ENCODE measurements at places on chromosomes 4 and X.

DNA sequence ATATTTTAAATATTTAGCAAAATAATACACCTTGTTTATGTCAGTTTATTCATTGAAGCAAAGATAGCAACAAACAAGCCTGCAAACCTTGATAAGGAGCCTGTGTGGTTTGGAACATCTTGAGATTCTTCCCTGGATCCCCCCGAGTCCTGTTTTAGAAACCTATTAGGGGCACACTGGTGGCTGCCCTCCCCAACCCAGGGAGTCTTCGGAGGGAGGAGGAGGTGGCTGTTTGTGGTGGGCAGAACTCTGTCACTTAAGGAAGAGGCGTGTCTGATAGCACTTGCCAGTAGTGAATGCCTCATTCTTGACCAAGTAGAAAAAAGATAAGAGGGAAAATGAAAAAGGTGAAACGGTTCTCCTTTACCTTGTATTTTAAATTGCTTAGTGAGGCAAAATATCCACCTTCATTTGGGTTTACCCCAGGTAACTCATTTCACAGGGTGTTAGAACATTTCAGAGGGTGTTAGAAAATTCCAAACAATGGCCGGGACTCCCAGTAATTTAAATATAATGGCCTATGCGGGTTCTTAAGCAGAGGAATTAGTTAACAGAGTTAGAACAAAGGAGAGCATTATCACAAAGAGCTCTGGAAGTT is 10.4 kb downstream of the KIT start:
- ATAC-seq, result no peak

- no peak for ATAC-seq
Measured at GRCh38 chrX:71609095-71609750, 9.1 kb downstream of the CXCR3 start.

GRCh38 chrX:149473092-149473491 is 32.0 kb downstream of the IDS start:
- ATAC-seq, result no peak

GRCh38 chr4:2817701-2818350 is 24.9 kb downstream of the SH3BP2 start:
- peak; percentile 77 for ATAC-seq

DNA sequence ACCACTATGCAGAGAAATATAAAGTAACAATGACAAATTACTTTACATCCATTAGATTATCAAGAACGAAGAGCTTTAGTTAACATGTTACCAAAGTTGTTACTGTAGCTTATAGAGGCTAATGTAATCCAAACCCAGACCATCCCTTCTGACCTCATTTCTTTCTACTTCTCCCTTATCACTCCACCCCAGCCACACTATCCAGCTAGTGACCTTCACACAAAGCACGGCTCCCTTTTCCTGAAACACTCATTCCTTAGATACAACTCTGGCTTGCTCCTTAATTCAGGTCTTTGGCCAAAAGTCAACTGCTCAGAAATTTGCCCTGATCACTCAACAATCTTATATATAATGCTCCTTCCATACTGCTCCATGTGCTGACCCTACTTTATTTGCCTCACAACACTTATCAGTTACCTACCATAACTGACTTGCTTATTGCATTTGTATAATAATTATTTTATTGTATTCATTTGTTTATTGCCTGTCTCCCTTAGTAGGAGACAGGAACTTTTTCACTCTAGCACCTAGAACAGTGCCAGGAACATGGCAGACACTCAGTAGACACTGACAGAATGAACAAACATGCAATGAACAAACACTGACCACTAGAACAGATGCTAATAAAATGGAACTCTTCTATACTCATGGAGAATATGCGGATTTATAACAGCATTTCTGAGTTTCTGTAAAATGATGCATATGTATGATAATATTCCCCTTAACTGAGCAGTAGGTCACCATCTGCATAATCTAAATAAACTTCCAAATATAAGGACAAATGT is 67.6 kb downstream of the EIF4E start:
- no peak for ATAC-seq

- ATAC-seq, result peak; percentile 93
Measured at GRCh38 chrX:7132335-7133049, 15.0 kb upstream of the STS start.

- ATAC-seq, result peak; percentile 13
Measured at GRCh38 chr4:39354254-39354552, 12.0 kb downstream of the RFC1 start.

GRCh38 chr4:152166567-152166966 is 369.3 kb downstream of the FBXW7 start:
- ATAC-seq, result no peak

- no peak for ATAC-seq
Measured at GRCh38 chr4:182828360-182829025, 88.7 kb downstream of the DCTD start.

GRCh38 chrX:21725916-21726315 is 32.0 kb downstream of the SMPX start:
- no peak for ATAC-seq

- ATAC-seq, result peak; percentile 62
Measured at GRCh38 chr4:107736924-107737448, 17.0 kb upstream of the PAPSS1 start.

- ATAC-seq, result no peak
Measured at GRCh38 chrX:54711735-54712134, 86.3 kb downstream of the ITIH6 start.

GRCh38 chr4:118837121-118837507 is 1.2 kb upstream of the SEC24D start:
- no peak for ATAC-seq

DNA sequence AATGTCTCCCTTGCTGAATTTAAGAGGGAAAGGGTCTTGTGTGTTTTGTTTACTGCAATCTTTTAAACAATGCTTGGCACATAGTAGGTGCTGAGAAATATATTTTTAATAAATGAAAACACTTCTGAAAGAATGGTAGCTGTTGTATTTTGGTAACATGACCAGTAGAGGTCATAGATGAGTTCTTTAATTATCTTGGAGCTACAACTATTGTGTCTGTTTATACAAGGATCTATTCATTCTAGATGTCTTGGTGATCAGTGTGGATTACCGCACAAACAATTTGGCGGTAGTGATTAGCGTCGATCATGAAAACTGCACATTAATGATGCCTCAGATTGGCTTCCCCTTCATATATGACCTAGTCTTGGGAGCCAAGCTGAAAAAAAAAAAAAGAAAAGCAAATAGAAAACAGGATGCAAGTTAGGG is 21.4 kb upstream of the SCRG1 start:
- ATAC-seq, result peak; percentile 66

GRCh38 chr4:45063696-45064095 is 337.3 kb upstream of the GNPDA2 start:
- no peak for ATAC-seq

GRCh38 chrX:11564546-11564945 is 101.2 kb downstream of the ARHGAP6 start:
- no peak for ATAC-seq

- ATAC-seq, result no peak
Measured at GRCh38 chr4:69907151-69907550, 23.7 kb upstream of the CSN1S1 start.

GRCh38 chrX:153634236-153634635 is 12.8 kb upstream of the DUSP9 start:
- no peak for ATAC-seq

DNA sequence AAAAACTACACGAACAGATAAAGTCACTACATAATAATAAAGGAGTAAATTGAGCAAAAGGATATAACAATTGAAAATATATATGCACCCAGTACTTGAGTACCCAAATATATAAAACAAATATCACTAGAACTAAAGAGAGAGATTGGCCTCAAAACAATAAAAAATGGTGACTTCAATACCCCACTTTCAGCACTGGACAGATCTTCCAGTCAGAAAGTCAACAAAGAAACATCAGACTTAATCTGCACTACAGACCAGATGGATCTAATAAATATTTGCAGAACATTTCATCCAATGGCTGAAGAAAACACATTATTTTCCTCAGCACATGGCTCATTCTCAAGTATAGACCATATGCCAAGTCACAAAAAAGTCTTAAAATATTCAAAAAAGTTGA is 503.6 kb downstream of the NAP1L3 start:
- ATAC-seq, result no peak

DNA sequence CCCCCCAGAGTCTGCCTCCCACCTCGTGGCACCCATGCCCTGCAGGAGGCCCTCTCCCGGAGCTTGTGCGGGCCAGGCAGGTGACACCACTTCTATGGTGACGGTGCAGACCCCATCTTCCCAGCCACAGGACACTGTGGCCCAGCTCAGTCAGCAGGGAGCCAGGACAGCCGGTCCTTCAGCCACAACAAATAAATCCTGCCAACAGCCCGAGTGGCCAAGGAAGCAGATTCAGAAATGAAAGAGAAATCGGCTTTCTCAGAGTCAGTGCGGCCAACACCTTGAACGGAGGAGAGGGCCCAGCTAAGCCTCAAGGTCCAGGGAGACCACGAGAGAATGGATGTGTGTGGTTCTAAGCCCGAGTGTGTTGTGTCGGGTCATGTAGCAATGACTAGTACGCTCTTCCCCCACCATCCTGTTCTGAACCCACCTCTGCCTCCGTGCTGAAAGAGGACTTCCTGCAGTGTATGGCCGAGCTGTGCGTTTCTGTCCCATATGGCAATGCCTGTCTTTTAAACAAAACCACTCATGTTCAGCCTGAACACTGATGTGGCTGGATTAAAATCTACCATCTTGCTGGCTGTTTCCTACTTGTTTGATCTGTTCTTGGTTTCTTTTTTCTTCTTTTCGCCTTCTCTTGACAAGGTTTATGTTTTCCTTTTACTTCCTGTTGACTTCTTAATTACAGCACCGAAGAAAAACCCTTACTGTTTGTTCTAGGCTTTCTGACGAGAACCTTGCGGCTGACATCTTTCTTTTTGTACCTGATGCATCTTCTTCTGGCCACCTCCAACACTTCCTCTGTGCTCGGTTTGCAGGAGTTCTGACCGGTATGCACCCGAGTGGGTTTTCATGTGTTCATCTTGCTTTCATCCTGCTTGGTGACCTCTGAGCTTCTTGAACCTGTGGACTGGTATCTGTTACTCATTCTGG is 53.1 kb downstream of the GAK start:
- ATAC-seq, result no peak

- ATAC-seq, result no peak
Measured at GRCh38 chr4:64857198-64857597, 447.9 kb upstream of the TECRL start.

DNA sequence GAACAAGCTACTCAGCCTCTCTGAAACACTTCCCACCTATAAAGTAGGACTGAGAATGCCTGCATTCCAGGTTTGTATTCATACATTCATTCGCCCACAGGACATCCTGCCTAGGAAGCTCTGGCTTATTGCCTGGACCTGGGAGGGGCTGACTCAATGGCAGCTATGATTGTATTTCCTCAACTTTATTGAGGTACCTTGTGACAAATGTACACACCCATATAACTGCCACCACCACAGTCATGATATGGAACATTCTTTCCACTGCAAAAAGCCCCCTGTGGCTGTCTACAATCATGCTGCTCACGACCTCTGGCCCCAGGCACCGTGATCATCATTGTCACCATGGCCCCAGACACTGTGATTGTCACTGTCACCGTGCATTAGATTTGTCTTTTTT is 68.3 kb downstream of the ABLIM2 start:
- no peak for ATAC-seq

GRCh38 chr4:2551118-2551517 is 14.7 kb downstream of the FAM193A start:
- ATAC-seq, result no peak

DNA sequence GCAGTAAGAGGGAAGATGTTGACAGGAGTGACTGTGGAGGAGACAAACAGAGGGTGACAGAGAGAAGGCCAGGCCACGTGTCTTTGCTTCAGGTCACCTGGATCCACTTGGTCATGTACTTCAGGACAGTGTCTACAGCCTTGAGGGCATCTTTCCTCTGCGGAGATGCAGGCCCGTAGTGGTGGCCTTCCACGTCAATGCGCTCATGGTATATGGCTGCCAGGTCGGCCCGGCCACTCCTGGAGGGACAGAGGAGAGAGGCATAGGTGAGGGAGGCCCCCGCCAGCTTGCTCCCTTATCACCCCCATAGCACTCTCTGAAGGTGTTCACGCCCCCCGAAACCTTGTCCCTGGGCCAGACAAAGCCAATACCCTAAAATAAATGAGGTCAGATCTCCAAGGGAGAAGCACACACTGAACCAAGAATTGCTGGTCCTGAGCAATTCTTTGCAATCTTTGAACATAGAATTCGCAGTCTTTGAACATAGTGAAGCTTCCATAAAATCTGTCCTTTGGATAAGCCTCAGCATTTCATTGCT is 99.9 kb downstream of the ENPP6 start:
- ATAC-seq, result no peak

GRCh38 chrX:77450415-77450814 is 3.2 kb downstream of the FGF16 start:
- peak; percentile 58 for ATAC-seq

- no peak for ATAC-seq
Measured at GRCh38 chr4:20084488-20084887, 167.2 kb upstream of the SLIT2 start.

- no peak for ATAC-seq
Measured at GRCh38 chrX:106177106-106177981, 9.2 kb downstream of the PWWP3B start.

GRCh38 chr4:166123546-166123945 is 250.5 kb downstream of the TLL1 start:
- no peak for ATAC-seq

DNA sequence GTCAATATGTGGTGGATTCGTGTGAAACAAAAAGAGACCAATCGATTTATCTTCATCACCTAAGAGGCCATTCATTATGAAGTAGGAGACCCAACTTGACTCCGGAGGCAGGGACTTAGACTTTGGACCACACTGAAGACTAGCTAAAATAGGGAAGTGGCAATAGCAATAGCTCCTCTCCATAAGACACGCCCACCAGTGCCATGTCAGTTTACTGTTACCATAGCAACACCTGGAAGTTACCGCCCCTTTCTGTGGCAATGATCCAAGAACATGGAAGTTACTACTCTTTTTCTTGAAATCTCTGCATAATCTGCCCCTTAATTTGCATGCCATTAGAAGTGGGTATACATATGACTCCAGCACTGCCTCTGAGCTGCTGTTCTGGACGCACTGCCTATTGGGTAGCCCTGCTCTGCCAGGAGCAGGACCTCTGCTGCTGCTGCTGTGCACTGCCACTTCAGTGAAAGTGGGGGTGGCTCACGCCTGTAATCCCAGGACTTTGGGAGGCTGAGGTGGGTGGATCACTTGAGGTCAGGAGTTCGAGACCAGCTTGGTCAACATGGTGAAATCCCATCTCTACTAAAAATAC is 163.2 kb downstream of the PRKX start:
- ATAC-seq, result no peak

DNA sequence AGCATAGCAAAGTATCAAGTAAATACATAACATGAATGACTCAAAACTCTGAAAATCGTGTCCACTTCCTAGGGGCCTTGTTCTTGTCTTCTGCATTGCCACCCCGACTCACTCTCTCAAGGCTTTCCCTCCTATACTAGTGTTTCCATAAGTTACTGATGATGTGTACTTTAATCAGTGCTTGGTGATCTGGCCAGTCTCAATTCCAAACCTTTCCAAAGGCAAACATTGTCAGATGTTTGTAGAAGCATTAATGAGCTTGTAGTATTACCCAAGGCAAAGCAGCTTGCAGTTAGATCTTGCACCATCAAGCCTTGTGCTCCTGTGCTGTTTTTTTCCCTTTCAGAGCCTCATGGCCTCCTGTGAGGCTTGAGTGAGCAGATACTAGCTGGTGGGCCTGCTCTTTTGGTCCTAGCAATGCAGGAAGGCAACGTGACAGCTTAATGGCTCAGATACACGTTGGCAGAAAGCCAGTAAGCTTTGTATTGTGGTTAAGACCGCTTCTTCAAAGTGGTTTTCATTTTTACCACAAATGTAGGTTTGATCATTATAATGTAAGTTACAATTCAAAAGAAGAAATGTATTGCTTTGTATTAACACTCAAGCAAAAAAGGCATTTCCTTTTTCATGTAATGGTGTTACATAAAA is 51.8 kb downstream of the RBPJ start:
- ATAC-seq, result peak; percentile 83

Data from SK-N-SH treated with all-trans-retinoic acid at 6 μM for 48 hours (cell line).